ENCODE measurements at places on chromosomes 6 and 20.

- DNase-seq = no peak
Observed at GRCh38 chr20:32965581-32966373, 38.5 kb downstream of the SUN5 start.

- DNase-seq = peak; percentile 53
Observed at GRCh38 chr6:130575971-130576370, 210.2 kb downstream of the TMEM200A start.

DNA sequence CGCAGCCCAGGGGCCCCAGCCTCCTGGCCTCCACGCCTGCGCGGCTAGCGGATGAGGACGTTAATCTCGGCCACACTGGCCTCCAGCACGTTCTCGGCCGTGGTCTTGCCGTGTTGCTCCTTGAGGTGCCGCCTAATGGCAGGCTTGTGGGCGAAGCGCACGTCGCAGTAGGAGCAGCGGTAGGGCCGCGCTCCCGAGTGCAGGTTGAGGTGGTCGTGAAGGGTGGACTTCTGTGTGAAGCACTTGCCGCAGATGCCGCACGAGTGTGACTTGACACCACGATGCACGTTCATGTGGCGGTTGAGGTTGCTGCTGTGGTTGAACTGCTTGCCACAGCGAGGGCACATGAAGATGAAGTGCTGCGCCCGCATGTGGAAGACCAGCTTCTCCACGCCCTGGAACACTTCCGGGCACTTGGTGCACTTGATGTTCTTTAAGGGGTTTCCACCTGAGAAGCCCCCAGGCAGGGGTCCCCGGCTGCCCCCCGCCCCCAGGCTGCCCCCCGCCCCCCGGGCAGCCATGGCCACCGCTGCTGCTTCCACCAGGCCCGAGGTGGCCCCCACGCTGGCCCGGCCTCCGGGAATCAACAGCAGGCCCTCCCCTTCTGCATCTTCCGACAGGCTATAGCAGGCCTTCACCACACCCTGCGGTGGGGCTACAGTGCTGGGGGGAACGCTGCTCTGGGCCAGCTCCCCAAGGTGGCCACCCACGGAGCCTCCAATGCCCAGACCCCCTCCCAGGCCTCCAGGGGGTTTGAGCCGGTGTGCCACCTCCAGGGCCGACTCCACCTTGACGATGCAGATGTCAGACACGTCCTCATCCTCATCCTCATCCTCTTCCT is 1.8 kb downstream of the ZBTB12 start:
- no peak for DNase-seq

GRCh38 chr20:62517901-62518610 is 42.3 kb upstream of the GATA5 start:
- DNase-seq = no peak

DNA sequence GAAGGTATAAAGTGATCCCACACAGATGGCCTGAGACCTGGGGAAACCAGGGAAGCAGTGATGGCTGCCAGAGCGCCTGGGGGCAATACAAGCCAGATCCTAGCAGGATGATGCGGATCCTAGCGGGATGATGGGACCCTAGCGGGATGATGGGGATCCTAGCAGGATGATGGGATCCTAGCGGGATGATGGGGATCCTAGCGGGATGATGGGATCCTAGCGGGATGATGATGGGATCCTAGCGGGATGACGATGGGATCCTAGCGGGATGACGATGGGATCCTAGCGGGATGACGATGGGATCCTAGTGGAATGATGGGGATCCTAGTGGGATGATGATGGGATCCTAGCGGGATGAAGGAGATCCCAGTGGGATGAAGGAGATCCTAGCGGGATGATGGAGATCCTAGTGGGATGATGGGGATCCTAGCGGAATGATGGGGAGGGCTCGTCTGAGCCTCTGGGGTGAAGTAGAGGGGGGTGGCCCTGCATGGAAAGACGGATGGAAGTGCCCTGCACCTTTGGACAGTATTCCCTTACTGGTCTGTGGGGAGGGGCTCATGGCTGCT is 44.2 kb upstream of the CDH22 start:
- no peak for DNase-seq

- DNase-seq = no peak
Observed at GRCh38 chr20:40810332-40811000, 121.4 kb upstream of the MAFB start.

GRCh38 chr6:132114201-132114825 is 163.1 kb upstream of the CCN2 start:
- DNase-seq = no peak

GRCh38 chr6:72288592-72288991 is 333.3 kb upstream of the KCNQ5 start:
- DNase-seq = no peak

- DNase-seq = no peak
Observed at GRCh38 chr6:146546443-146547043, 2.9 kb downstream of the RAB32 start.

- no peak for DNase-seq
Observed at GRCh38 chr6:143745166-143746133, 67.7 kb downstream of the PHACTR2 start.

- DNase-seq = no peak
Observed at GRCh38 chr20:24604966-24605665, 135.7 kb downstream of the SYNDIG1 start.

DNA sequence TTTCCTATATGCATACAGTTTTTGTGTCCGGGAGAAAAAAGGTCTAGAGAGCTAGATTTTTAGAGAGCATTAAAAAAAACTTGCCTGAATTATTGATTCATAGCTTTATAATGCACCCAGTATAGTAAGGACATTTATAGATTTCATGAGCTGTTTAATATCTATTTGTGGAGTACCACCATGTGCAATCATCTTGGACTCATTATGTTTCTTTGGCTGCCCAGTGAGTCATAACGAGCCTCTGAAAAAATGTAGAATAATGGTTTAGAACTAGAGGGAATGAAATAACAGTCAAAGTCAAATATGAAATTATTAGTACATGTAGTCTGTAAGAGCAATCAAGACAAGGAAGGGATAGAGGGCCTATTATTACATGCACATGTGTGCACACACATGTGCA is 350.0 kb downstream of the CD83 start:
- no peak for DNase-seq

- no peak for DNase-seq
Observed at GRCh38 chr6:43076464-43077332, 584 bp downstream of the PTK7 start.

GRCh38 chr6:69871107-69871506 is 4.8 kb downstream of the COL19A1 start:
- no peak for DNase-seq

GRCh38 chr6:88499436-88499835 is 333.3 kb upstream of the CNR1 start:
- DNase-seq = no peak

- no peak for DNase-seq
Observed at GRCh38 chr6:13711324-13711732, 307 bp downstream of the RANBP9 start.

DNA sequence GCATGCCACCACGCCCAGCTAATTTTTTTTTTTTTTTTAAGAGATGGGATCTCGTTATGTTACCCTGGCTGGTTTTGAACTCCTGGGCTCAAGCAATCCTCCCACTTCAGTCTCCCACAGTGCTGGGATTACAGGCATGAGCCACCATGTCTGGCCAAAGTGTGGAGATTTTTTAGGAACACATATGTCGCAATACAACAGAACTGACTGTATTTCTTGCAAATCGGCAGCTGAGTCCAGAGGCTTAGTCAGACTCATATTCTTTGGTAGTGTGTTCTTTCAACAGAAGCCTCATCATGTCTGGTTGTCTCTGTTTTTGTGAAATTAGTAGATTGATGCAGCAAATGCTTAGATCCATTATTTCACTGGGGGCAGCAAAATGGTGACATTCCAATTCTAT is 23.9 kb upstream of the CD164 start:
- DNase-seq = no peak

DNA sequence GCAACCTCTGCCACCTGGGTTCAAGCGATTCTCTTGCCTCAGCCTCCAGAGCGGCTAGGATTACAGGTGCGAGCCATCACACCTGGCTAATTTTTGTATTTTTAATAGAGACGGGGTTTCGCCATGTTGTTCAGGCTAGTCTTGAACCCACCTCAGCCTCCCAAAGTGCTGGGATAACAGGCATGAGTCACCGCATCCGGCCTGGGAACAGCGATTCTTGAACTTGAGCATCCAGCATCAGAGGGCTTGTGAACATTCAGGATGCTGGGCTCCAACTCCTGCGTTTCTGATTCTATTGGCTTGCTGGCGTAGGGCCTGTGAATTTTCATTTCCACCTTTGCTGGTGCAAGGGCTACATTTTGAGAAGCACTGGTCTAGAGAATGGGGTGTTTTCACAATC is 24.5 kb upstream of the PIM1 start:
- no peak for DNase-seq

DNA sequence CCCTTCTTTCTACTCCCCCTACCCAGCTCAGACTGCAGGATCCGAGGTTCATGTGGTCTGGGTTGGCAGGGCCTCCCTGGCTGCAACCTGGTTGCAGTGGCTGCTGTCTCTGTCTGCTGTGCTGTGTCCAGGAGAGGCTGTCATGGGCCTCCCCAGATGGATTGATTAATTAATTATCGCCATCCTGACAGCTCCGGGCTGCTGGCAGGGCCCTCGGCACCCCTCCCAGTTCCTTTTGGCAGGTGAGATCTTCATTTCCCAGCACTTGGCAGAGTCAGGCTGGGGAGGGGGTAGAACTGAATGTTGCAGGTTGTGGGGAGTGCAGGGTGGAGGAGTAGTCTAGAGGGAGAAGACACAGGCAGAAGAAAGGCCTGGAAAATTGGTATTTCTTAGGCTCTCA is 56.7 kb upstream of the ZFAND3 start:
- no peak for DNase-seq

GRCh38 chr6:168535711-168536110 is 94.7 kb downstream of the SMOC2 start:
- no peak for DNase-seq

- no peak for DNase-seq
Observed at GRCh38 chr20:45934046-45934585, 367 bp upstream of the PCIF1 start.

DNA sequence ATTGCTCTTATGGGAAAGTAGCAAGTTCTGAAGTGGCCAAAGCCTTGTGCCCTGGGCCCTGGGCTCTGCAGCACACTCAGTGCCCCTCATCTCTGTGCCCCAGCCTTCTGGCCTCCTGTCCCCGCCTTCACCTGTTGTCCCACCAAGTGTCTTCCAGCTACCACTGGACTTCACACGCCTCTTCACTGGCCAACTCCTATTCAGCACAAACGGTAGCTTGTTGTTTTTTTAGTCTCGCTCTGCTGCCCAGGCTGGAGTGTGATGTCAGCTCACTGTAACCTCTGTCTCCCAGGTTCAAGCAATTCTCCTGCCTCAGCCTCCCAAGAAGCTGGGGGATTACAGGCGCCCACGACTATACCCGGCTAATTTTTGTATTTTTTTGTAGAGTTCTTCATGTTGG is 4.8 kb downstream of the CCHCR1 start:
- DNase-seq = no peak

GRCh38 chr6:12791371-12791770 is 74.8 kb downstream of the PHACTR1 start:
- DNase-seq = no peak

DNA sequence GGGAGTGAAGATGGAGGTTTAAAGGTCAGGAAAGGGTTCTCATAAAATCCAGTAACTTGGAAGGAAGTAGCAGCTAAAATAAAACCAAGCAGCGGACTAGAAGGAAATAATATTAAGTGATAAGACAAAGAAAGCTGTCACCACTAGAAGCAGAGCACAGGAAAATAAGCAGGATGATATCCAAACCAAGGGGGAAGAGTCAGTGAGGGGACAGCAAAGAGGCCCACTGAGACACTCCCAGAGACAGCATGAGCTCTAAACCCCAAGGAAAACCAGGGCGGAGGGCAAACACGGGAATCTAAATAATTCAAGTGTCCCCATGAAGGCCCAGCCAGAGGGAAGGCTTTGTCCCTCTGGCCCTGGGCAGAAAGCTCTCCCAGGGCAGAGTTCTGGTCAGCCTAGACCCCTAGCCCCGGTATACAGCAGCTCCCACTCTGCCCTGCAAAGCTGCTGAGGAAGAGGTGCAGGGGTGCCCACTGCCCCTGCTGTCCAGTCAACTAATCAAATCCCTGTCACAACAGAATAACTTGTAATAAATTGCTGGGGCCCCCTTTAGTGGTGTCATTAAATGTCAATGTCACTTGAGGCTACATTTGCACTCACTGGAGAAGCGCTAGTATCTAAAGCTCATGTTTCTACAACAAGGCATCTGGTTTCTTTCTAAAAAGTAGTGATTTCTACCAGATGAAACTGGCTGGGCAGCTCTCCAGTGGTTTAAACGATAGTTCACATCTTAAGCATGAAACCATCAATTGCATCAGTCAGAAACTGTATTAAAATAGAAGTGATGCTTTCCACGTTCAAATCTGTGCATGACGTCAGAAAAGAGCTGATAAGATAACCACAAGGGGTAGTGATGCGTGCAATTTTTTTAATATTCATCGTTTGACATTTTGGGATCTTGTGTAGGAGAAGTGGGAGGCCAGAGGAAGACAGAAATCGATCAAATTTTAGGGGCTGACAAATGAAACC is 13.6 kb downstream of the PDE10A start:
- DNase-seq = no peak

GRCh38 chr6:155996151-155996550 is 540.5 kb upstream of the NOX3 start:
- no peak for DNase-seq

GRCh38 chr6:100455230-100456124 is 9.2 kb downstream of the SIM1 start:
- DNase-seq = no peak

GRCh38 chr6:10418361-10418861 is 3.5 kb upstream of the TFAP2A start:
- no peak for DNase-seq

GRCh38 chr6:110946498-110946897 is 12.0 kb upstream of the GTF3C6 start:
- DNase-seq = no peak

GRCh38 chr20:14207591-14207990 is 129.8 kb downstream of the FLRT3 start:
- DNase-seq = no peak

GRCh38 chr6:75601304-75602245 is at the start of gene SENP6:
SENP6 (plus strand) TSS chr6:75601880; CDS start chr6:75602525, 645 bp downstream.
- DNase-seq = peak; percentile 66

DNA sequence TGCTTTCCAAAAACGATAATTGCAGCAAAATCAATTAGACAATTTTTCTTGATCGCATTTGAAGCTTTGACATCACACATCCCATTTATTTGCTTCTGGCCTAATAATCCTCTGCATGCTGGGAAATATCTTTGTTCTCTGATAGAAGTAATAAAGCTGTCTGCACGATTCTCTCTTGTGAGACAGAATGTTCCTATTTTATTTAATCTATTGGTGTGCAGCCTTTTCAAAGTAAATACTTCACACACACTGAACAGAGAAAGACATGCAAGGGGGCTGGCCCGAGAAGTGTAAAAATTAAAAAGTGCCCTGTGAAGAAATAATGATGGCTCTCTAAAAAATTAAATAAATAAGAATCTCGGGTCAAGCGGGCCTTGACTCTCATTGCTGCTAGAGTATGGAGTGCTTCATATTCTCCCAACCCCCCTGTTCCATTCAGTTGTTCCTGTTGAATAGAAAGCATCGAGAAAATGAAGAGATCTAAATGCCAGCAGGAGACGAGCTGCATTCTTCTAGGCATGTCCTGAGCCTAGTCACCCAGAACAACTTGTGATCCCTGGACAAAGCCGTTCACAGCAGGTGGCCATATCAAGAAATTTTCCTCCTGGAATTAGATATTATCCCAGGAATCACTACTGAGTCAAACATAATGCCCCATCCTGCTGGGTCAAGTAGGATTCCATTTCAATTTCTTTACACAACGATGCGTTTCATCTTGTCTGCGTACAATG is 625.9 kb upstream of the EPHA7 start:
- no peak for DNase-seq
